BJ (cell line): ENCODE measurements at places on chromosomes 6 and 20. TPM values are rescaled to one million over a fixed set of nuclear protein-coding genes. Genes with fewer than 3 reads are reported as not detected.
A peak's percentile ranks its signal among the peaks of the same experiment; 100 is the strongest.

- DNase-seq, result no peak
Observed at GRCh38 chr20:50412069-50412468, 98.1 kb upstream of the PTPN1 start.

DNA sequence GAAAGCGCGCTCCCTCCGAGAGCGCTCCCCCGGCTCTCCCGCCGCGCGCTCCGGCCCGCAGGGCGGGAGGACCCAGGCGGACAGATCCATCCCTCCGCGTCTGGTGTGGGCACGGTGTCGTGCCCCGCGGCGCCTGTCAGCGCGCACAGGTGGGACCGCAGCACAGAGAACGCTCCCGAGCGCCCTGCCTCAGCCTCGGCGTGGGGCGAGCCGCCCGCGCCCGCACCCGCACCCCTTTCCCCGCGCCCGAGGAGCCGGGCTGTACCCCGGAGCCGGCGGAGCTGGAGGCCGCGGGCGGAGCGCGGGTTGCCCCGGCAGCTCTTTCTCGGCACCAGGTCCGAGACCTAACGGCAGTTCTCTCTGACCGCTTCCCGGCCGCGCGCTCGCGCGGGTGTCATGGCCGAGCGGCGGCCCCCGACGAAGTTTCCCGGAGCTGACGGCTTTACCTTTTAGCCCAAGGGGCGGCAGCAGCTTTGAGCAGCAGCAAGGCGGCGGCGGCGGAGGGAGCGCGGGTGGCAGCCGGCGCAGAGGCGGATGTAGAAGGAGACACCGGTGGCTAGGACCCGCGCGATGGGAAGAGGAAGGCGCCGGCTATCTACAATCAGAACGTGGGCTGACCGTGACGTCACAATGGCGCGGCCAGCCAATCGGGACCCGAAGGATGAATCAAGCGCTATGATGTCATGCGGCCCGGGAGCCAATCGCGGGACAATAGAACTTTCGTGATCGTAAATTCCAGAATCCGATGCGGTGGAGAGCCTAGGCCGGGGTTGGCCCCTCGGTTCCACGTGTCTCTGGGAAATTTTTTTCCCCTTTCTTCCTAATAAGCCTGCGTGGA lies at the start of gene ELOVL5:
Gene ELOVL5, minus strand, starts transcription at position 580 of the 838 bp plus-strand sequence. CDS start 53,251 bp downstream, outside the sequence.
- DNase-seq, result peak; percentile 90

DNA sequence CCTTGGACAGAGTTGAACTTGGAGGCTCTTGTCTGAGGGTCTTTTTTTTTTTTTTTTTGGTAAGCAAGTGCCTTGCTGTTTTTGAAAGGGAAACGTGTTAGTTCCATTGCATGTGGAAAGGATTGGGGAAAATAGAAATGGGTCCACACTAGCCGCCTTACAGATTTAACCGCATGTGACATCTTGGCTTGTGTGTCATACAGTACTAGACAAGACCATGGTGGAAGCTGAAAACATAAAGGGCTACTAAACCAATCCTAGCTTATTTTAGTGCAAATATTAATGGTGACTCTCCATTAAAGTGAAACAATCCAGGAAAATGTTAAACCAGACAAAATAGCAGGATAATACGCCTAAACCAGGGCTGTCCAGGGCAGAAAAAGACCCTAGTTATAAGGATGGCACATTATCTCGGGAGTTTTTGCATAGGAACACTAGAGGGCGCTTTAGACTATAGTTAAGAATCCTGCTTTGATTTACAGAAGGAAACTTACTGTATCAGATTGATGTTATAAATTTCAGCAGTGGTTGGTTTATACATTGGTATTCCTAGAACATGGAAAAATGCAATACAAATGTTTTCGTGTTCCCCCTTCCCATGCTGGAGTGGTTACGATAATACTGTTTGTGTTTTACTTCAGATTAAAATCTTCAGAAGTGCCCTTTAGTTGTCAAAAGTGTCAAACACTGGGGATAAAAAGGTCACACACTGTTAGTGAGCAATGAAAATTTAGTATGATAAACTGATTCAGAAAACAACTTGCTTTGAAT lies 59.8 kb upstream of the DEK start:
- DNase-seq, result no peak

GRCh38 chr20:21399005-21399475 lies 1.7 kb upstream of the NKX2-4 start:
- no peak for DNase-seq

- DNase-seq, result no peak
Observed at GRCh38 chr20:64041781-64042053, 5.7 kb downstream of the C20orf204 start.

GRCh38 chr6:52399511-52400312 lies 20.4 kb upstream of the EFHC1 start:
- no peak for DNase-seq

- DNase-seq, result no peak
Observed at GRCh38 chr6:3635482-3635881, 116.0 kb downstream of the PXDC1 start.

PLA2G7 gene
- not detected in 2 replicates for polyA plus RNA-seq

GRCh38 chr6:8389036-8389818 lies 46.1 kb downstream of the SLC35B3 start:
- no peak for DNase-seq

DNA sequence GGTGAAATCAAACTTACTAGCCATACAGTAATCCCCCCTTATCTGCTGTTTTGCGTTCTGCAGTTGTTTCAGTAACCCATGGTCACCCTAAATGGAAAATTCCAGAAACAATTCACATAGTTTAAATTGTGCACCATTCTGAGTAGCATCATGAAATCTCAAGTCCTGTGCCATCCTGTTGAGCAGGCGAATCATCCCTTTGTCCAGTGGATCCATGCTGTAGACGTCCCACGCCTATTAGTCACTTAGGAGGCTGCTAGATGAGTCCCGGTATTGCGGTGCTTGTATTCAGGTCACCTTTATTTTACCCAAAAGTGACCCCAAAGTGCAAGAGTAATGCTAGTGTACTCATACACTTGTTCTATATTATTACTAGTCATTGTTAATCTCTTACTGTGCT lies 46.4 kb downstream of the HECA start:
- no peak for DNase-seq

GRCh38 chr6:153852481-153852880 lies 186.6 kb upstream of the OPRM1 start:
- no peak for DNase-seq

- no peak for DNase-seq
Observed at GRCh38 chr20:45138561-45139300, 14.5 kb upstream of the WFDC12 start.

DNA sequence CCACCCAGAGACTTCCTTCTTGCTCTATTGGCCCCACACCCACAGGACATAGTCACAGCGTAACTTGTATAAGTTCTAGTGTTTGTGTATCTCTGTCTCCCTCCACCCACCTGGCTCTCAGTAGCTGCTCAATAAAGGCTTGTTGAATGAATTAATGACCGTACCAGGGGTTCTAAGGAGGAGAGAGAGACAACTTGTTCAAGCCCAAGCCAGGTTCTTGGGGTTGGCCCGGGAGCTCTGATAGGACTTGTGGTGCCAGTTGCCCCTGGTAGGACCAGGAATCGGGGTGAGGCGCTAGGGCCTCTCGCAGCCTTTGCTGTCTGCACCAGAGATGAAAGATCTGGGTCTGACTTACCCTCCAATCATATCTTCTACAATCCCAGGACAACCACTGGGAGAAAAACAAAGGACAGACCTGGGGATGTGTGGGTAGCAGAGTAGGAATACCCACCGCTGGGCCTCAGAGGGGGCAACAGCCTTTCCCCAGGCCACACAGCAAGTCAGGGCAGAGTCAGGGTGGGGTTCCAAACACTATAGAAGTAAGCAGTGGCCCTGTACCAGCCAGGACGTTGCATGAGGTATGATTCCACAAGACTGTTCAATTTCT lies 5.3 kb upstream of the TGM2 start:
- DNase-seq, result no peak

OR2B6 gene
- 0.09 TPM in 1 of 2 replicates, not detected in the other for polyA plus RNA-seq

KIZ gene
- 13.6 and 22.8 TPM in 2 replicates for polyA plus RNA-seq

ECT2L gene
- not detected in 2 replicates for polyA plus RNA-seq

DNA sequence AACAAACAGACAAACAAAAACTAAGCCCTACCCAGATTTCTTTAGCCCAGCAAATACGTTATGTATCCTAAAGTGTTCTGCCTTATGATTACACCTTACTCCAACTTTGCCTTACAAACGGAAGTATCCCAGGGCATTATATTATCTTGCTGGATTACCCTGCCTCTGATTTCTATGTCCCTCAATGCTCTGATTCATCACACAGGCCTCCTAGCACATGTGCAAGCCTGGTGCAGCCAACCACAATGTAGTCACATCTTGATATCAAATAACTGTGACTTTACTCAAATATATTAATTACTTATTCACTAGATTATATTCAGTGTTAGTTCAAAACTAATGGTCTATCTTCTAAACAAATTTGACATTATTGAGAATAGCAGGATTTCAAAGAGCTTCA lies 598.6 kb downstream of the TBC1D32 start:
- DNase-seq, result no peak

- no peak for DNase-seq
Observed at GRCh38 chr20:38125157-38126056, 39.7 kb downstream of the TGM2 start.

DNA sequence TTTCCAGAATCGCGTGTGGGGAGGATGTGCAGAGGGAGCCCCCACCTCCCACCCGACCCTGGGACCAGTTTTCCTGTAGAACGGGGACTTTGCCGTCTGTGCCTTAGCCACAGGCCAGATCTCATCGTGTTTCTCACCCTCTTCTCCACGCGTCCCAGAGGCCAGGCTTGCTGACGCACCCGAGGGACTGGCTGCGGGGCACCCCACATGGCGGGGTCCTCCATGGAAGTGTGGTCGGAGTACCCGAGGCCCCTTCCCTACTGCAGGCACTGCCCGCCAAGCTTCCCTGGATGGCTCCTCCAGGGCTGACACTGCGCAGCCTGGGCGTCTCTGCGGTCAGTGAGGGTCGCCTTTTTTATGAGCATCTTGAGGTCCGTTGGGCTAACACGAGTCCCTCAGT lies 346.5 kb downstream of the CDH4 start:
- DNase-seq, result no peak

SAMD5 gene
- 3.3 and 6.0 TPM in 2 replicates for polyA plus RNA-seq

PDE7B gene
- 1.7 and 2.7 TPM in 2 replicates for polyA plus RNA-seq
